ENCODE measurements at places on chromosomes 1 and 21.

DNA sequence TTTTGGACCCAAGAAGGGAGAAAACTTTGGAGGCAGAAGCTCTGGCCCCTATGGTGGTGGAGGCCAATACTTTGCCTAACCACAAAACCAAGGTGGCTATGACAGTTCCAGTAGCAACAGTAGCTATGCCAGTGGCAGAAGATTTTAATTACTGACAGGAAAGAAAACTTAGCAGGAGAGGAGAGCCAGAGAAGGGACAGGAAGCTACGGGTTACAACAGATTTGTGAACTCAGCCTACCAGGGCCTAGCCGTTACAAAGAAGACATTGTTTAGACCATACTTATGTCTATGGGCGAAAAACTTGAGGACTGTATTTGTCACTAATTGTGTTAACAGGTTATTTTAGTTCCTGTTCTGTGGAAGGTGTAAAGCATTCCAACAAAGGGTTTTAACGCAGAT is 10.4 kb upstream of the ACOT11 start:
- no peak for DNase-seq

GRCh38 chr1:160560045-160560705 is 19.1 kb downstream of the CD84 start:
- no peak for DNase-seq

DNA sequence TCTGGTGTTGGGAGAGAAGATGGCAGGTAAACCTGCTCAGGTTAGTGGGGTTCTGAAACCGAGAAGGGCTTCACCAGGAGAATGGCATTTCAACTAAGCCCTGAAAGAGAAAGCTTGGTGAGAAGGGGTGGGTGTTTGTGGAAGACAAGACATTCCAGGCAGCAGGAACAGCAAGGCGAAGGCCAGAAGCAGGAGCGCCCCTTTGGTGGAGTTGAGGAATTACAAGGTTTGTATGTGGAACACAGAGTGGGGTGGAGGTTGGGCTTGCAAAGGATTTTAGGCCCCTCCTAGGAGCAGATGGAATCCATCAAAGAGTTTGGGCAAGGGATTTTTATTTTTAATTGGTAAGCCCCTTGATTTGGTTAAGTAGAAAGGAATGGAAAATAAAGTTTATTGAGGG is 24.8 kb upstream of the ELOA start:
- DNase-seq: peak; percentile 63

GRCh38 chr1:244655186-244655585 is 2.3 kb downstream of the DESI2 start:
- DNase-seq: no peak

- peak; percentile 77 for DNase-seq
These were observed 754 bp downstream of the PRRC2C start for GRCh38 chr1:171486048-171486519.

DNA sequence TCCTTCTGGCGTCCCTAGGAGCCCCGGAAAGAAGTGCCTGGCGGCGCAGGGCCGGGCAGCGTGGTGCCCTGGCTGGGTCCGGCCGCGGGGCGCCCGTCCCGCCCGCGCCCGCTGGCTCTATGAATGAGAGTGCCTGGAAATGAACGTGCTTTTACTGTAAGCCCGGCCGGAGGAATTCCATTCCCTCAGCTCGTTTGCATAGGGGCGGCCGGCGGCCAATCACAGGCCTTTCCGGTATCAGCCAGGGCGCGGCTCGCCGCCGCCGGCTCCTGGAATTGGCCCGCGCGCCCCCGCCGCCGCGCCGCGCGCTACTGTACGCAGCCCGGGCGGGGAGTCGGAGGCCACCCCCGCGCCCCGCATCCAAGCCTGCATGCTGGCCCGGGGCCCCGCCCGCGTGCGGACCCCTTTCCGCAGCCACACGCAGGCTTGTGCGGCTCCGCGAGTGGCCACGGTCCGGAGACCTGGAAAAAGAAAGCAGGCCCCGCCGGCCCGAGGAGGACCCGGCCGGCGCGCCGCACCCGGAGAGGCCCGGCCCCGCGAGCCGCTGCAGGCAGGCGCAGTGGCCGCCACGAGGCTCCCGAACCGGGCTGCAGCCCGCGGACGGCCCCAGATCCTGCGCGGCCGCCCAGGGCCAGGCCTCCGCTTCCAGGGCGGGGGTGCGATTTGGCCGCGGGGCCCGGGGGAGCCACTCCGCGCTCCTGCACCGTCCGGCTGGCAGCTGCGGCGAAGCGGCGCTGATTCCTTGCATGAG is 160.4 kb downstream of the RUNX1 start:
- peak; percentile 91 for DNase-seq

GRCh38 chr21:38181096-38181495 is 75.7 kb upstream of the KCNJ15 start:
- DNase-seq: peak; percentile 71

- peak; percentile 73 for DNase-seq
These were observed 1.4 kb downstream of the APP start for GRCh38 chr21:26169061-26169610.

DNA sequence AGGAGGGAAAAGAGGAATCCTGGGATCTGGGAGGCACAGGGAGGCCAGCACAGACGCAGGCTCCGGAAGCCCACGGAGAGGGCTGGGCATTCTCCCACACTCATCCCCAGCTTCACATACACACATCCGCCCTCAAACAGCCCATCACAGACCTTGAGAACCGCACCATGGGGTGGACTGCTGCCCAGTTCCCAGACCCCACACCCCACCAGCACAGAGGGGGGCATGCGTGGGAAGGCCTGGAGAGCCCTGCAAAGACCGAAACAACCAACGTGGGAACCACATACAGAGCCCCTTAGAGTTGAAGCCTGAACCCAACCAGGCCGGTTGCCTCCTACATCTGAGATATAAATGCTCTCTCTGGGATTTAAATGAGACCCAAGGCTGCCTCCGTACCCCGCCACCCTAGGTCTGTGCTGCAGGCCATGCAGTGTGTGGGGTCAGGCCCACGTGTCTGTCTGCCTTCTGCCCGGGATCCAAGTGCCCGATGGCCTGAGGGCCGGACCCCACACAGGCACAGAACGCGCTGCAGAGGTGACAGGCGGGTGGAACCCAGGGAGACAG is 126.2 kb upstream of the COL6A1 start:
- DNase-seq: no peak

Measured in fibroblast of mammary gland (primary cell).